ENCODE measurements at places on chromosomes 11 and 22.

DNA sequence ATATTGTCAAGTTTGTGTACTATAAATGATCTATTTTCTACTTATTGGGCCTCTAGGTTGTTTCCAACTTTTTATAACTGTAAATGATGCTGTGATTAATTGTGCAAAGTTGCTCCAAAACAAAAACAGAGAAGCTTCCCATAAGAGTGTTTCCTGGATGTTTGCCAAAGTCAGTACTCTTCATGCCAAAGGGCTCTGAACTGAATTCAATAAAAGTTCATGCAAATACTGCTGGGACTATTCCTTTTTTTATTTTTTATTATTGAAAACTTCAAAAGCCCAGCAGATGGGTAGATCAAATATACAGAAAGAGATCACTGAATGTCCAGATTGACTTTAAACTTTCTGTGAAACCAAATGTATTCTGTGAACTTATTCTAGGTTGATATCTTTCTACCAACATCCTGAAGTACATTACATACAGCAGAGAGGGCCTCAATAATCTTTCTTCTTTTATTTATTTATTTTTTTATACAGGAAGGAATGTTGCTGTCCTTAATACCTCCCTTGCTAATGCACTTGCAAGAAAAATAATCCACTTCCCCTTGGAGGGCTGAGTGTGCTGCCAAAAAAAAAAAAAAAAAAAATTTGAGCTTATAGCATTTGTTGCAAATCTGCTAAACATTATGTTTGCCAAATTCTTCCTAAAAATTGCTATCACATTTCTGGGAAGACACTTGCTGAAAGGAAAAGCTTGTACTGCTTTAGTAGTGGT is 53.0 kb downstream of the CTSC start:
- no peak for DNase-seq

DNA sequence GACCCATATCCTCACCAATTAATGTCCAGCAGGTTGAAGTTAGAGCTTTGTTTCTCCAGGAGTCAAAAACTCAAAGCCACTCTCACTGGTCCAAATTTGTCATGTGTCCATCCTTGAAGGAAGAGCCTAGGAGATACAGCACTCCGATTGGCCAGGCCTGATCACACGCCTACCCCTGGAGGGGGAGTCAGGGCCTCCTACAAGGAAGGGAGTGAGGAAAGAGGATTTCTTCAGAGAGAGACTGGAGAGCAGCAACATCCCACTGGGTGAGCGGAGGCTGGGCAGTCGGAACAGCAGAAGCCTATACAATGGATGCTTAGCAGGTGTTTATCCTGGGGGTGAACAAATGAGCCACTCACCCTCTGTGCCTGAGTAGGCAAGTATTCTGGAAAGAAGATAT is 113.9 kb downstream of the TRIM29 start:
- DNase-seq: no peak

DNA sequence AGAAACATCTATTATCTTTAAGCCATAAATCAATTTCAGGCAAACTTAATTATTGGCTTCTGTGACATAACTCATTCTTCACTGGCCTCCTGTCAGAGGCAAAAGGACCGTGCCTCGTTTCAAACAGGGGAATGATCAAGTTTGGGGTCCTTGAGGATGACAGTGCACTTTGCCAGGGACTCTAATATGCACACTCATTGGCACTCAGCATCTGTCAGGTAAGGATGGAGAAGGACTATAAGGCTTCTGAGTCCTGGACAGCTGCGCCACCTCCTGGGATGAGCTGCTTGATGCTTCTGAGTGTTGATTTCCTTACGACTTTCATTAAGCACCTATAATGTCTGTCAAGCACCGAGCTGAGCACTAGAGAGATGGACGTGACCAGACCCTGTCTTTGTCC is 20.2 kb downstream of the BPIFC start:
- DNase-seq: no peak

DNA sequence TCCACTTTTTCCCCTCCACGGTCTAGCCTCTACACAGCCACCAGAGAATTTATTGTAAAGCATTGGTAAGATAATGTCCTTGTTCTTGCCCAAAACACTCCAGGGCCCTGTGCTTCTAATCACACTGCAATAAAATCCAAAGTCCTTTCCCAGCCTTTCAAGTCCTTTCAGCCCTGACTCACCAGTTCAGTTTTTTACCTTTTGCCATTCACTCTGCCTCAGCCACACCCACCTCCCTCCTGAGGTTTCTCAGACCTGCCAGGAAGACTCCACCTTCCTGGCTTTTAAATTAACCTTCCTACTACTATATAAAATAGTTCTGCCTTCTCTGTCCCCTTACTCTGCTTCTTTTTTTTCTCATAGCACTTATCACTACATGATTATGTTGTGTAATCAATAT is 91.0 kb upstream of the ARHGAP32 start:
- no peak for DNase-seq

DNA sequence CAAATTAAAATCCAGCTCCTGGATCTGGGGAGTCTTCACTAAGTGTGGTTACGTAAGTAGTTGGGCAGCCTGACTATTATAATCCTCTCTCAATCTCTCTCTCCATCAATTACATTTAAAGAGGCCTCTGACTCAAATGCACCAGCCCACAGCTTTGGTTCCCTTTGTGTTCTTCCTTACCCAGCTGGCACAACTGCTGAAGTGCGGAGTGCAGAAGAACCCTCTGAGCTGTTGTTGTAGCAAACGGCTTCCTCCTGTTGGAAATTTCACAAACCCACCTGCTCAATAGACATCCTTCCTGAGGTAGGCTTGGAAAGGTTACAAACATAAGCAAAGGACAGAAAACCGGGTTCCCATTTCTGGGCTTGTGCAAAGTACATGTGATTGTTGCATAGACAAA is 17.0 kb upstream of the SORL1 start:
- no peak for DNase-seq

DNA sequence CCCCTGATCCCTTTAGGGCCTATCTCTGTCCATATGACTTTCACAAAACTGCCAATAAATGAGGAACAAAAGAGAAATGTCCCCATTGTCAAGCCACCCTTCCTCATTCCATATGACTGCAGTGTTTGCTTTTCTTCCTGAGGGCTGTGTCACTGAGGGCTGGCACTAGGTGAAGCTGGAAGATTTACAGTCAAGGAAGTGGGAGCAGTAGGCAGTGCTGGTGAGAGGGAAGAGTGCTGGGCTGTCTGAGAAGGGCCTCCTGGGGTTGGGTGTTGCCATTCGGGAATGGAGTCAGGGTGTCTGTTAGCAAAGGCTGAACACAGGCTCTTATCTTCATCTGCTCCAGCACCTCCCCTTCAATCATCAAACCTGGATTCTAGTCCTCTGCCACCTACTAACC is 30.9 kb downstream of the INSC start:
- no peak for DNase-seq

DNA sequence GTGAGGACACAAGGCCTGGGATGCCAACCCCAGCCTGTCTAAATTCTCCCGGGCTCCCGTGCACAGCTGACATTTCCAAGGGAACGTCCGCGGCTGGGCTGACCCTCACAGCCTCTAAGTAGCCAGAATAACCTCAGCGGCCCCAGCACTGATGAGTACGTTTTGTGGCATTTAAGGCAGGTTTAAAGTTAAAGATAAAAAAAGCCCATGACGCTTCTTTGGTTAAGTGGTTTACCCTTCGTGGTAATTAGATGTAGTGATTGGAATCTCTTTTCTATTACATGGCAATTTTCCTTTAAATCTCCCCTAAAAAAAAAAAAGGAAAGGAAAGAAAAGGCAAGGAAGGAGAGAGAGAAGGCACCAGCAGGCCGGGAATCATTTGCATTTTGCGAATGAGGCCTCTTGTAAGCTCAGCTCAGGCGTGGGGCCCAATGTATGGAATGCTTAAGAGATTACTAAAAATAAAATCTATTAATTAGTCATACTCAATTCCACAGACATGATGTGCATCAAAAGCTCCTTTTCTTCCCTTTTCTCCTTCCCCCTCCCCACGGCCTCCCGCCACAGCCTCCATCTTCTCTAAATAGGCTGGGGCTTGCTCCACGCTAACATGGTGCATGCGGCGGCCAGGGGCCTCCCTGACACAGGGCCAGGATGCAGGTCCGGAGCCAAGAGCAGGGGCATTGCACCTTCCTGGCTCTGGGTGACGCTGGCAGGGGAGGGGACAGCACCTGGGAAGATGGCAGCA is 44.1 kb downstream of the MACROD1 start:
- DNase-seq: no peak
